Calu3 (cell line): ENCODE measurements at places on chromosomes 5 and 9.

GRCh38 chr5:179822444-179822990, 1.8 kb downstream of the SQSTM1 start:
- DNase-seq: no peak

GRCh38 chr5:158485604-158486081, 614.1 kb downstream of the EBF1 start:
- no peak for DNase-seq

DNA sequence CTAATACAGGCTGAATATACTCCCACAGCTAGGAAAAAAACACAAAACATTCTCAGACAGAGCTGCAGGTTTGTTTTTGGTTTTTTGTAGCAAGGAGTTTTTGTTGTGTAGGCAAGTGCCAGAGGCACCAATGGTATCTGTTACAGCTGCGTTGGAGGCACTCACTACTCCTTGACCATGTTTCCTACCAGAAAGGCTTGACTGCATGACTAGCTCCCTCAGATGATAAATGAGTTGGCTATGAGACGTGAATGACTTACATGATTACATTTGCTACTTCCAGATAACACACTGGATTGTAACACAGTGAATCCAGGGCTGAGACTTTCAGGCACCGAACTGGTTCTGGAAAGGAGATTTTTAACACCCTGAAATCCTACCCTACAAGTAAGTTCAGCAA, 18.8 kb downstream of the GZMK start:
- no peak for DNase-seq

GRCh38 chr9:127123064-127123890, 842 bp upstream of the ANGPTL2 start:
- no peak for DNase-seq

- no peak for DNase-seq
These were observed 237.6 kb upstream of the ATP10B start for GRCh38 chr5:161089569-161089968.

- no peak for DNase-seq
These were observed 465.7 kb upstream of the RGMB start for GRCh38 chr5:98307811-98308210.

DNA sequence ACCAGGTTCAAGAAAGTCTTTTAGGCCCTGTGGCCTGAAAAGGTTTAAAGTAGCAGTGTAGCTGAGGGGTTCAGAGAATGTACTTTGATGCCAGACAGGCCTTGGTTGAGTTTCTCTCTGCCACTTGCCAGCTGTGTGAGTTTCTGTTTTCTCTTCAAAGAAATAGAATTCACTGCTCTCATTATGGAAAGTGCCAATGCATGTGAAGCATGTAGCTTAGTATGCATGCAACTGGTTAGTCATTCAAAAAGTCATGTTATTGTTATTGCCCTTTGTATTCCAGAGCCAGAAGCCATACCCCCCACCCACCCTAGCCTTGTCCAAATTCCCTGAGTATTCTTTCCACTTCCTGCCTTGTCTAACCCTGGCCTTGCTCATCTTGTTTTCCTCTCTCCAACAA, 101.7 kb downstream of the ADRB2 start:
- no peak for DNase-seq

DNA sequence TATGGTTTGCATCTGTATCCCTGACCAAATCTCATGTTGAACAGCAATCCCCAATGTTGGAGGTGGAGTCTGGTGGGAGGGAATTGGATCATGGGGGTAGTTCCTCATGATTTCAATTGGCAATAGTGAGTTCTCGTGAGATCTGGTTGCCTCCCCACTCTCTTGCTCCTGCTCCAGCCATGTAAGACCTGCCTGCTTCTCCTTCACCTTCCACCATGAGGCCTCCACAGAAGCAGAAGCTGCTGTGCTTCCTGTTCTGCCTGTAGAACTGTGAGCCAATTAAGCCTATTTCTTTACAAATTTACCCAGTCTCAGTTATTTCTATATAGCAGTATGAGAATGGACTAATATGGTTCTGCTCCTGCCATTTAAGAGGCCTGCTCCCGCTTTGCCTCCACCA, 32.9 kb downstream of the SCAI start:
- DNase-seq: no peak

GRCh38 chr5:53893626-53894025, 333.2 kb downstream of the NDUFS4 start:
- DNase-seq: no peak

GRCh38 chr5:62198421-62198820, 107.6 kb upstream of the KIF2A start:
- DNase-seq: no peak

DNA sequence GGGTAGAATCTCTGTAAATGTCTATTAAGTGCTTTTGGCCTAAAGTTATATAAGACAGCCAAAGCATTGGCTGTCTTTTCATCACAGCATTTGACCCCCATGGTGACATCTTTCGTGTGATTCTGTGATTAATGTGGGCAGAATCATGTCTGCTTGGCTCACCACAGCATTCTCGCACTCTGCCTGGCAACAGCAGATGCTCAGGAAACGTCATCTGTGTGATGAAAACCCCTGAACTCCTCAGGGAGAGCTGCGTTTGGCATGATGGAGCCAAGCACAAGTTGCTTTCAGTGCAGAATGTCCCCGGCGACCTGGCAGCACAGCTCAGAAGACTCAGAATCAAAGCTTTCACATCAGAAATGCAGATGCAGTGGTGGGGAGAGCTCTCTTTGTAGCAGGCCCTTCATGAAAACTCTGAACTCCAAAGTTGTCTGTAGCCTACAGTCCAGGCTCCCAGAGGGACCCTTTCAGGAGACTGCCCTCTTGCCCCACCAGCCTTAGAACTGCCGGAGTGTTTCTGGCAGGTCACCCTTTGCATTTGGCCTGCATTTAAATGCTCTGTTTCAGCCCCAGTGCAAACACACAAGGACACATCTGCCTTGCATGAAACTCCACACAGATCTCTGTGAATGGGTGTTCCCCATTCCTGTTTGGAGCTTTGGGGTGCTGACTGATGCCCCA, 155.6 kb upstream of the PANK3 start:
- no peak for DNase-seq

GRCh38 chr5:6427694-6428093, 21.0 kb upstream of the UBE2QL1 start:
- DNase-seq: no peak

- DNase-seq: no peak
These were observed 98.4 kb upstream of the GDNF start for GRCh38 chr5:37938076-37938852.

DNA sequence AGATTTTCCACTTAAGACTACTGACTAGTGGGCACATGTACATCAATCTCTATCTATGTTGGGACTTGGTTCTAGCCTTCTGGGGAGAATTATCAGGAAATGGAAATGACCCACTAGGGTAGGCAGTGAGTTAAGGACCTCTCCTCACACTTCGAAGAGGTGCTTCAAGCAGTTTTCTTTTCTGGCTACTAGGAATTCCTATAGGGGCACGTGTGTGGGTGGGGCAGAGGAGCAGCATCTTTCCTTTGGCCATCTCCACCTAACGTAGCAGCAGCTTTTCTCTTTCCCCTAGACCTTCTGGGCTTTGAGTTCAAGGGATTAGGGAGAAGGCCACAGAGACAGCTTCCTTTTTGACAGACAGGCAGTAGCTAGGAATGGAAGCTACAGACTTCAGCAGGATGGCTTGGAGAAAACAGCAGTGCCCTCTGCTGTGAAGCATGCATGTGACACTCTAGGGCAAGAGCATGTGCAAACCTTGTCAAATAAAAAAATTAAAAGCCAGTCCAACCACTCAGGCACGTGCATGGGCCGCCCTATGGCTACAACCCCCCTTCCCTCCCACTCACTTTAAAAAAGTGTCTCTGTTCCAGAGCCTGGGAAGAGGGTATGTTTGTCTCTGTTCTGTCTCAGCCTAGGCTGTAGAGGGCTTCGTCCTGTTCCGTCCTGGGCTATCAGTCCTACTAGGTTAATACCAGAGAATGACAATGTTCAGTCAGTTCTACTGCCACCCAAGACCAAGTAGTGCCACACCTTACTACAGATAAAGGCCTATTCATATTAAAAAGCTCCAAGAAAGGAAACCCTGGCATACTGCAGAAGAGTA, 8.7 kb upstream of the GFRA3 start:
- peak; percentile 50 for DNase-seq

DNA sequence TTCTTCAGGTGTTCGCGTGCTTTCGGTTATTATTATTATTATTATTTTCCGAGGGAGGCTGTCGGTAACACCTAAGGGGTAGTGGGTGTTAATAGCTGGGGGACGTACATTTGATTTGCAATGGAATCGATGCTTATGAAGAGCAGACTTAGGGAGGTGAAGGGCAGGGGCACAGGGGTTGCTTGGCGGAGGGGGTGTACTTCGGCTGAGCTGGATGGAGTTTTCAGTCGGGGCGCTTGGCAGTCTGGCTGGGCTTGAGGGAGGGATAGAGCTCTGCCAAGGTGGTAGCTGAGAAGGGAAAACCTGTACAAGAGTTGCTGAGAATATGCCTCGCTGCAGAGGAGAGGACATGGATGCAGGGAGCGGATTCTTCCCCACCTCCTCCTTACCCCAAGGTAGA, 617 bp upstream of the PTPRD start:
- no peak for DNase-seq

DNA sequence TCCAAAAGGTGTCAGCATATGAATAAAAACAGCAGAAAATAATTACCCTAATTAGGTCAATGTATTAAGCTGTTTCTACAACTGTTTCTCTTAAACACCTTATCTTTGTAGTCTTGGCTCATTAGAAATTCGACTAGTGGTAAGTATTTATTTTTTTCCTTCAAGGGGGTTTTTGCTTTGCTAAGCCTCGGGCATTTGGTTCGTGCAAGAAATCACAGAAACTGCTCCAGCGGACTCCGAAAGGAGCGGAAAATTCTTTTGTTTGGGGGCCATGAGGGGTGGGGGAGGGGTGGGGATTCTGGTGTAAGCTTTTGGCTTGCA, 757 bp downstream of the ZBED3 start:
- no peak for DNase-seq

GRCh38 chr5:161305601-161306000, 240.9 kb downstream of the GABRB2 start:
- no peak for DNase-seq

DNA sequence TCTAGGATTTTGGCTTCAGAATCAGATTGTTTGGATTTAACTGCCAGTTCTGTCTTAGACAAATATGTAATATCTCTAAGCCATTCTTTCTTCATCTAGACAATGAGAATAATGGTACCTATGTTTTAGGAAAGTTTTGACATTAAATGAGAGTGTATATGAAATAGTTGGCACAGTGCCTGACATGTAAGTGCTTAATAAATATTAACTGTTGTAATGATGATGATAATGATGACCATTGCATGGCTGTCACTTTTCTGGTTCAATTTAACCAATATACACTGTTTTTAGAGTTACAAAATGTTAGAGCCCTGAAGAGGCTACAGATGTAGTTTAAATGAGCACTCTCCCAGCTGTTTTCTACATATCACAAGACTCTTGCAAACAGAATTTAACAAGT, 131.7 kb downstream of the RANBP17 start:
- DNase-seq: no peak

- no peak for DNase-seq
These were observed 74.0 kb upstream of the CHSY3 start for GRCh38 chr5:129830288-129830687.

DNA sequence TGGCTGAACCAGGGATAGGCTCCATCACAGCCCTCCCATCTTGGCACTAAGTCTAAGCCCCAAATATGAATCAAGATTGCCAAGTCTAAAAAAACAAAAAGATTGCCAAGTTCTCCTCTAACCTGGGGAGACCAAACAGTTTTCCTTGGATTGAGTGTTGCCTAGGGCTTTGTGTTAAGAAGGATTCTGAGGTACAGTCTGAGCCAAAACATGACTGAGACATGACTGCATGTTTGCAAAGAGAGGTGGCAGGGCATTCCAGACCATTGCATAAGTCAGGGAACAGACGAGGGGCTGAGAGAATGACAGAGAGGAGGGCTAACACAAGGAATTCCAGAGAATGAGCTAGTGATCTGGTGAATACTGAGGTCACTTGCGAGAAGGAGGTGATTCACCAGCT, 11.4 kb downstream of the LAMC3 start:
- no peak for DNase-seq

DNA sequence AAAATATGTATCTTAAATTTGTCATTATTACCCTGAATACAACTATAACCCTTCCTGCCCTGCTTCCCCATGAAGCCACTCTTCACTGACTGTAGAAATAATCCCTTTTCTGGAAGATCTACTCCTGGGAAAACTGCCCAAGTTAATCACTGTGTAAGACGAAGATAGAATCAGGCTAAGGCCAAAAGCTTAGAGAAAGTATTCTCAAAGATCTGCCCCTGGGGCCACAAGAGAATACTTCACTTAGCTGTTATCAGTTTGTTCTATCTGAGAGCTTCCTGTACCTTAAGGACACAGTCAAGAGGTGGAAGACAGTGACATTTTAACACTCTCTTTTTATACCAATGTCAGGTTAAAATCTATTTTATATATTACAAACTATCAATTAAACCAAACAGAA, 33.8 kb downstream of the RNF145 start:
- DNase-seq: no peak

DNA sequence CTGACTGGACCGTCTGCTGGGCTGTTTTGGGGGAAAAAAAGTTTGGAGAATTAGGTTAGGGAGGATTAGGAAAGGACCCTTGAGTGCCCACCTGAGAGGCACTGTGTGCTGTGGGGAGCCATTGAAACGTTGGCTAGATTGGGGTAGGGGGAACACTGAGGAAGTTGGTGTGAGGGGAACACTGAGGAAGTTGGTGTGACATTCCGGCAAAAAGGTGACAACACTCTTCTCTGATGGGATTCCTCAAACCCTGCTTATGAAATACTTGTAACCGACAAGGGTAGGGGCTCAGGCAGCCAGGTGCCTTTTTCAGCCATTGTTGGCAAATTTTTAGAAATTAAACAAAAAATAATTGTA, 1.0 kb downstream of the CYSTM1 start:
- no peak for DNase-seq

- DNase-seq: no peak
These were observed 582.3 kb downstream of the CAAP1 start for GRCh38 chr9:26310294-26310693.

DNA sequence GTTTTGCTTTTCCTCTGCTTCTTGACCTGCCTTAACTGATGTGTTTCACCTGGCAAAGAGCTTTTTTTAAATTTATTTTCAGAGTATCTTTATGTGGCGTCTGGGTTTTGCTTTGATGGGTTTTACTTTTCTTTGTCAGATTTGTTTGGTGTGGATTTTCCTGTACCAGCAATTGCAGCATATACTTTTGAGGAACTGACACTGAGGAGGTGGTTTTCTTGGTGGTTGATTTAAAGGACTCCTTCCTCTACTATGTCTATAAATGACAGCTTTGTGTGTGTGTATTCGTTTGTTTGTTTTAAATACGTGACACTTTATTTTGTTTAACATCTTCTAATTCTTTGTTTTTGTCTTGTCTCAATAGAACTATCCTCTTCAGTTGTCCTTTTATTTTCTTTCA, 1071.9 kb upstream of the ARRDC3 start:
- DNase-seq: no peak

DNA sequence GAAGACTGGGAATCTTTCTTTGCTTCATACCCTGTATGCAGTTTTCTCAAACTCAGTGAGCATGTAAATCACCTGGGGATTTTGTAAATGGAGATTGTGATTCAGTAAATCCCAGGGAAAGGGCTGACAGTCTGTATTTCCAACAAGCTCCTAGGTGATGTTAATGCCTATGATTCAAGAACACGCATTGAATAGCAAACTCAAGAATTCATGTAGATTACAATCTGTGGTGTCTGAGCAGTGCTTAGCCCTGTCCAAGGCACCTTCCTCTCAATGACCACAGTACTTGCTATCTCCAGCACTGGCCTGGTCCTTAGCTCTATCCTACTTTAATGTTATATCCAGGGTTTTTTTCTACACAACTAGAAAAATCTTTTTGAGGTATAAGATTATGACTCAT, 721.4 kb upstream of the MEF2C start:
- DNase-seq: no peak
